ENCODE measurements at places on chromosomes 5 and 9.

DNA sequence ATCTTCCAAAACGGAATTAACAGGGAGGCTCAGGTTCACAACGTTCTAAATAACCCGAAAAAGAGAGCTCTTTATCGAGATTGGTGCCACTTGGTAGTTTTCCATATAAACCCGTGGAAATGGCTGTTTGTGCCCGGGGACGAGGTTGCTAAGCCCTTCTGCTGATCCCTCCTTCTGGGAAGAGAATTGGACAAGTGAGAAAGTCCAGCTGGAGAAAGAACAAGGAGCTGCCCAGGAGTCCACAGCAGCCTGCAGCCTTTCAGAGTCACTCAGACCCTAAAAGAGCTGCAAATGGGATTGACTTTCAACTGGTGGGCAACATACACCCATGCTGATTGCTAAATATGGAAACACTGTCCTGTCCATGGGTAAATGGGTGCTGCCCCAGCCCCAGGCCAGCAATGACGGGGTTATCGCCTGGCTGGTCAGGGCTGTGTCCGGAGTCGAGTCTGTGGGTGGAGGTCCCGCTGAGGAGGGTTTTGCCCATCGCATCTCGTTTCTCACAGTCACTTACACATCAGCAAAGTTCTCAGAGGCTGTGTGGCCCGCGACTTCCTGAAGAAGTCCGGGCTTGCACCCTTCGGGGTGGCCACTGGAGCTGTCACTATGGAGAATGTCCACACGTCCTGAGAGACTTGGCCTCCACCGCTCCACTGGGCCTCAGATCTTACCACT lies 40.7 kb upstream of the HSD17B3 start:
- peak overlapping the region; percentile 74 for H3K27ac ChIP-seq
- no peaks in the 10 kb centered on the region for H3K27me3 ChIP-seq
- DNase-seq = no peak
- peaks cover 8% of the 10 kb centered on the region for H3K4me1 ChIP-seq
- H3K36me3 ChIP-seq = no peaks in the 10 kb centered on the region

GRCh38 chr9:101957705-101958104 lies 219.3 kb upstream of the GRIN3A start:
- H3K4me1 ChIP-seq = no peaks in the 10 kb centered on the region
- H3K27ac ChIP-seq = no peak overlapping the region
- H3K36me3 ChIP-seq = no peaks in the 10 kb centered on the region
- no peaks in the 10 kb centered on the region for H3K27me3 ChIP-seq
- H3K4me3 ChIP-seq = no peak overlapping the region
- DNase-seq = no peak

DNA sequence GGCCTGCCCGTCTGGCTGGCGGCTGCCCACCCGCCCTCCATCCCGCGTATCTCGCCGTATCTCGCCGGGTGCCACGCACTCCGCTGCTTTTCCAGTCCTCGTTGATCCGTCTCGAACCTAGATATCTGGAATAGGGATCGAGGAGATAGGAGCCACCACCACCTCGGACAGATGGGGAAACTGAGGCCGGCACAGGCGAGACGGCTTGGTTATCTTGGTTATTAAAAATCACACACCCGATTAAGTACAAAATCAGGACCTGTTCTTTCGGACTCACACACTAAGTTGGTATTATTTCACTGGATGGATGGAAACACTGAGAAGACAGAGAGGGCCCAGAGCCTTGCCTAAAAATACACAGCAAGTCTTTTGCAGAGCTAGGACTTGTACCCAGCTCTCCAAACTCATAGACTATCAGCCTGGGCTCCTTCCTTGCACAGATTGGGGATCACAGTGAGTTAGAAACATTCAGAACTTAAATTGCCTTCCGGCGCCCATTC lies 678 bp downstream of the SLC26A2 start:
- H3K27me3 ChIP-seq = no peaks in the 10 kb centered on the region
- peaks cover 13% of the 10 kb centered on the region for H3K4me1 ChIP-seq
- peak overlapping the region; percentile 98 for H3K27ac ChIP-seq
- peak overlapping the region; percentile 92 for H3K4me3 ChIP-seq

DNA sequence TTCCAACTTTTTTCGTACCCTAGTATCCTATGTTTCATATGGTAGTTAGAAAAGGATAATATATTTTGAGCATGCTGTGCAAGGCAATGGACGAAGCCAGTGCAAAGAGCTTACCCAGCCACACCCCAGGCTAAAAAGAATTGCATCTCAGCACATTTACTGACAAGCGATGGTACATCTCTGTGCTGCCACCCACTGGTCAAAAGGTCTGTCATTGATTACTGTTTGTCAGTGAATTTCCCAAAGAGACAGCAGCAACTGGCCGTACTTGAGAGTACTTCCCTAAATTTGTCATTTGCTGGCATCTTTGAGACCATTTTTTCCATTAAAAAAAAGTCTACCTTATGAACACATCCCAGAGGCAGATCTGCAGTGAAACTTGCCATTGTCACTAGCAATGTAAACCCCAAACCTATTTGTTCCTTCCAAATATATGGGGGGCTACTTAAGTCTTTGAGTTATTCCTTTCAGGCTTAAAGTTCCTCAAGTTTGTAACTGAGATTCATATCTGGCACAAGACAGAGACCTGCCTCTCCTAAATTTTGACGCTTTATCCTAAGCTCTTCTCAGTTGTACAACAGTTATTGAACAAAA lies 184.3 kb downstream of the CTNND2 start:
- H3K36me3 ChIP-seq = no peaks in the 10 kb centered on the region
- no peaks in the 10 kb centered on the region for H3K4me1 ChIP-seq
- no peak overlapping the region for H3K4me3 ChIP-seq
- no peak for DNase-seq

DNA sequence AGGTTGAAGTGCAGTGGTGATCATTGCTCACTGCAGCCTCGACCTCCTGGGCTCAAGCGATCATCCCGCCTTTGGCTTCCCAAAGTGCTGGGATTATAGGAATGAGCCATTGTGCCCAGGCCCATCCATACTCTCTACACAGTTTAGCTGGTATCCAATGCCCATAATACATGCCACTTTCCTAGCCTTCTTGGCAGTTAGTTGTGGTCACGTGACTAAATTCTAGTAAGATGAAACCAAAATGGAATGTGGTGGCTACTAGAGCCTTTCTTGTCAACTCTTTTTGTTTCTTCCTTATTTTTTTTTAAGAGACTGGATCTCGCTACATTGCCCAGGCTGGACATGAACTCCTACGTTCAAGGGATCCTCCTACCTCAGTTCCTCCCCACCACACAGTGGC lies 15.3 kb upstream of the KIF27 start:
- no peaks in the 10 kb centered on the region for H3K27me3 ChIP-seq
- H3K27ac ChIP-seq = no peak overlapping the region
- peaks cover 25% of the 10 kb centered on the region for H3K4me1 ChIP-seq
- H3K4me3 ChIP-seq = no peak overlapping the region

- peak overlapping the region; percentile 96 for H3K27ac ChIP-seq
- no peaks in the 10 kb centered on the region for H3K36me3 ChIP-seq
- H3K4me1 ChIP-seq = peaks cover 33% of the 10 kb centered on the region
- H3K4me3 ChIP-seq = peak overlapping the region; percentile 54
Measured at GRCh38 chr5:140114341-140115185, 654 bp downstream of the PURA start.

GRCh38 chr9:99966716-99967115 lies 60.3 kb downstream of the STX17 start:
- H3K27me3 ChIP-seq = no peaks in the 10 kb centered on the region
- H3K27ac ChIP-seq = no peak overlapping the region
- H3K36me3 ChIP-seq = peaks cover 11% of the 10 kb centered on the region

DNA sequence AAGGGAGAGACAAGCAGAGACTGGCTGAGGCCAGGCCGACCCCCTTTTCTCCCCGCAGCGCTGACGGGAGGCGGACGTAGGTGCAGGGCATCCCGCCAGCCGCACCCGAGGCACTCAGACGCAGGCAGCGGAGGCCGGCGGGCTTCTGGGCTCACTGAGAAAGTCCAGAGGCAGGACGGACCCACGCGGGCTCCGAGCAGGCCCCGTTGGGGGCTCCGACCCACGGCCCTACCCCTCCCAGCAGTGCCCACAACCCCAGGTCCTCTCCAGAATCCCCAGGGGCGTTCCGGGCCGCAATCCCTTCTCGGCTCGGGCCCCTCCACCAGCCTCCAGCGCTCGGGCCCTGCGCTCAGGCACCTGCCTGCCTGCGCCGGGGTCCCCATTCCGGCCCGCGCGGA lies 543 bp downstream of the MTMR12 start:
- peaks cover 57% of the 10 kb centered on the region for H3K4me1 ChIP-seq
- no peaks in the 10 kb centered on the region for H3K36me3 ChIP-seq
- H3K4me3 ChIP-seq = peak overlapping the region; percentile 94
- H3K27ac ChIP-seq = peak overlapping the region; percentile 94
- no peak for DNase-seq

DNA sequence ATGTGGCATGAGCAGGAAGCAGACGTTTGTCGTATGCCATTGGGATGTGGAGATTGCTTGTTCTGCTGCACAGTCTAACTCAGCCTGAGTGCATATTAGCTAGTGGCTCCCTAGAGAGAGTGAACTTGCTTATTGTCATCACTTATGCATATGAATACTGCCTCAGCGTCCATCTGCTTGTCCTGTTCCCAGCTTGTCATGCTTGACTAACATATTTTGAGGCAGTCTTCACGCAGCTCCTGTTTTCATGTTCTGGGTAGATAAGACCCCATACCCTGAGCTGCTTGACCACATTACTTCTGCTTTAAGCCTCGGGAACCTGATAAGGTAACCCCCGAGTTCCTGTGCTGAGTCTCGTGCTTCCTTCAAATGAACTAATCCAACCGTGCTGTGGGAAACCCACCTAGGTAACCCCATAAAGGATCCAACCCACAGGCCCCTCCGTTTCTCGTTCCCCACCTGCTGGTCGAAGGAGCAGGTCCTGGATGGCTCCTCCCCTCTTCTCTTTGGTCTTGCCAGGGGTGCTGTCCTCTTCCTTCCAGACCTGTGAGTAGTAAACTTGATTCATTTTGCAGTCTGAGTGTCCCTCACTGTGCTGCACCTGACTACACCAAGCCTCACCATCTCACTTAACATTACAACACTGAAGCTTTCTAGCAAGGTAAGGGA lies 25.0 kb downstream of the ANKRD33B start:
- H3K36me3 ChIP-seq = no peaks in the 10 kb centered on the region
- no peak overlapping the region for H3K4me3 ChIP-seq
- no peaks in the 10 kb centered on the region for H3K27me3 ChIP-seq
- H3K27ac ChIP-seq = no peak overlapping the region
- no peak for DNase-seq

DNA sequence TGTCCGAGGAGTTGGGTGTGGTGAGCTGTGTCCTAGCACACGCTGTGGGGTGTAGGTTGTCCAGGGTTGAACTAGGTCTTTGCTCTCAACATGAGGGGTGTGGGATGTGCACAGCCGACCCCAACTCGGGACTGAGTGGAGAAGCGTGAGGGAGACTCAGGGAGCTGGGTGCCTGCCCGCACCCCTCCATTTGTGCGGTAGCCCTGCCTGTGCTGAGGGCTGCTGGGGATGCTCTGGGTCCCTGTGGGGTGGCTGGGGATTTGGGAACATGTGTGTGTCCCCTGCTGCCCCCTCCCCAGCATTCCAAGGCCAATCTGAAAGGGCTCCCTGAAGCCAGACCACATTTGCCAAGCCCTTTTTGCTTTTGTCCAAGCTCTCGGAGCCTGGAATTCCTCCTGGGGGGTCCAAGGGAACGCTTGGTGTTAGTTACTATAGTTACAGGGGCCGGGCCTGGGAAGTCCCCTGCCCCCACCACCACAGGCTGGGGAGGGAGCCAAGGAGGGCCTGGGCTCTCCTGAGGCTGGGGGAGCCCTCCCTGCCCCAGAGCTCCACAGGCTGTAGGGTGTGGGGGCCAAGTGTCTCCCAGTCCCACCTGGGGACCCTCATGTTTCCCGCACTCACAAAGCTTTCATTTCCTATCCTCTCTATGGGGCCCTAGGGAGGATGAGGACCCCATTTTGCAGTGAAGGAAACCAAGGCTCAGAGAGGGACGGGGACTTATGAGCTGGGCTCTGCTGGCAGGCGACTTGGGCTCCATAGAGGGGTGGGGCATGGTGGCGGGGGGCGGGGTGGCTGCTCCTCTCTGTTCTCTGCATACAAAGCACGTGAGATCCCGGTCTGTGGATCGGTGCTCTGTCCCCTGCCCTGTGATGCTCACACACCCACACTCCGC lies 1.1 kb downstream of the CRB2 start:
- H3K27ac ChIP-seq = no peak overlapping the region
- H3K4me1 ChIP-seq = peaks cover 13% of the 10 kb centered on the region
- no peak for DNase-seq
- H3K36me3 ChIP-seq = no peaks in the 10 kb centered on the region
- H3K4me3 ChIP-seq = no peak overlapping the region

- no peaks in the 10 kb centered on the region for H3K27me3 ChIP-seq
- H3K36me3 ChIP-seq = no peaks in the 10 kb centered on the region
- H3K27ac ChIP-seq = peak overlapping the region; percentile 27
- H3K4me3 ChIP-seq = no peak overlapping the region
- H3K4me1 ChIP-seq = peaks cover 10% of the 10 kb centered on the region
Measured at GRCh38 chr9:116549061-116549664, 137.9 kb upstream of the TRIM32 start.

Data from esophagus squamous epithelium (tissue), 5 donors.